ENCODE measurements at places on chromosomes 2 and 18. TPM values are rescaled to one million over a fixed set of nuclear protein-coding genes. Genes with fewer than 3 reads are reported as not detected.

The KIAA2012 gene
- not detected for polyA plus RNA-seq

The NRP2 gene
- polyA plus RNA-seq: 0.55 TPM

The ZNF516 gene
- 1.2 TPM for polyA plus RNA-seq

The APLF gene
- polyA plus RNA-seq: 2.3 TPM

The HOXD8 gene
- polyA plus RNA-seq: not detected

The SDC1 gene
- polyA plus RNA-seq: 1.3 TPM

Data from IgD-negative memory B cell (primary cell).